ENCODE measurements at places on chromosomes 13 and 19.

- DNase-seq = no peak
Measured at GRCh38 chr19:42468273-42468796, 25.6 kb upstream of the CXCL17 start.

- DNase-seq = no peak
Measured at GRCh38 chr19:29001597-29002245, 211.2 kb downstream of the UQCRFS1 start.

GRCh38 chr19:3319643-3320353 lies 46.6 kb upstream of the NFIC start:
- peak; percentile 46 for DNase-seq

- DNase-seq = peak; percentile 100
Measured at GRCh38 chr19:48738557-48739403, 1.6 kb downstream of the RASIP1 start.

DNA sequence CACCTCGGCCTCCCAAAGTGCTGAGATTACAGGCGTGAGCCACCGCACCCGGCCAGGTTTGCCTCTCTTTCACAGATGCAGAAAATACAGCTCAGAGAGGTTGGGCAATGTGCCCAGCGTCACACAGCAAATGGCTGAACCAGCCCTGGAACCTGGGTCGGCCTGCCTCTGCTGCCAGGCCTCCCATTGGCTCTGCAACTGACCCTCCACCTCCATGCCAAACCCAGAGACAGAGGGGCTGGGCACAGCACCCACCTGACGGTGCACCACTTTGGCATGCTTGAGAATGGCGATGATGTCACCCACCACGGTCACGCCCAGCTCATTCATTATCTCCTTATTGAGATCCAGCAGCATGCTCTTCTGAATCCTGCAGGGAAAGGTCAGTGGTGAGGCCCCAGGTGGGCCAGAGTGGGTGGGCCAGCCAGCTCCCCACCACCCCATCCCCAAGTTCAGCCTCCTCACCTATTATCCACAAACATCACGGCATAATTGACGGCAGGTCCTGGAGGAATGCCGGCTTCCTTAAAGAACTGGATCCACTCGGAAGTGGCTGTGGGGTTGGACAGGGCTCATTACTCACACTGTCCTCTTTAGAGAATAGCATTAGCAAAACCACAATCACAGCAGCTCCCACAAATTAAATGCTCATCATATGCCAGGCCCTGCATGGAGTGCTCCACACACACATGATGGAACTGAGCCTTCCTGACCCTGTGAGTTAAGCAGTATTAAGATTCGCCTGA lies 12.2 kb downstream of the C19orf47 start:
- DNase-seq = no peak

GRCh38 chr13:102651892-102652291 lies 43.0 kb downstream of the METTL21C start:
- DNase-seq = no peak

DNA sequence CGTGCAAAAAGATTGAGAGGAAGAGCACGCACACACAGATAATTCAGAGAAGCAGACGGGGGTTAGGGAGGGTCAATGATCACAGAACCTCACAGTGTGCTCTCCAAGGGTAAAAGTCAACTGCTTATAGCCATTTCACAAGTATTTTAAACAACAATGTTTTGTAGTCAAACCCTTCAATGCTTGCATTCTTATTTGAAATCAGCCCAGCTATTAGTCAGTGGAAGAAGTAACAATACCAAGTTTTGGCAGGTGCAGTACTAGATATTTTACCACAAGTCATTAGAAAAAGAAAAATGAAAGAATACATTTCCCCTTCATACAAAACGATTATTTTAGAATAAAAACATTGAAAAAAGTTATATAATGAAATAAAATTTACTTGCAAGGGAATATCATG lies 2.6 kb downstream of the CSNK1A1L start:
- no peak for DNase-seq

- DNase-seq = no peak
Measured at GRCh38 chr13:107233541-107233940, 665.6 kb upstream of the ARGLU1 start.

DNA sequence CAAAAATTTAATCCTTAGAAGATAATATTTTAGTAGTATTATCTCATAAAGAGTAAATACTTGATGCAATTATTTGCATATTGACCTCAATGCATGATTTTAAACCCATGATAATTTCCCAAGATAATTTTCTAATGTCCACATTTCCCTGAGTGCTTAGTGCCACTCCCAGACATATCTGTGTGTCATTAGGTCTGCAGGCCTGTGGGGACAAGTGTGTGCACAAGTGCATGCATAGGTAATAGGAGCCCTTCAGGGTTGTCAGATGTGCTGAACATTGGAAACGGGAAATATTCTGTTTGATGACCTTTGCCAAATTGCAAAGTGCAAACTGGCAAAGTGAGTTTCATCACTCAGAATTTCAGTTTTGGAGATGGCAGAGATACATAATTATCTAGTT lies 369.9 kb downstream of the KLF5 start:
- DNase-seq = no peak

DNA sequence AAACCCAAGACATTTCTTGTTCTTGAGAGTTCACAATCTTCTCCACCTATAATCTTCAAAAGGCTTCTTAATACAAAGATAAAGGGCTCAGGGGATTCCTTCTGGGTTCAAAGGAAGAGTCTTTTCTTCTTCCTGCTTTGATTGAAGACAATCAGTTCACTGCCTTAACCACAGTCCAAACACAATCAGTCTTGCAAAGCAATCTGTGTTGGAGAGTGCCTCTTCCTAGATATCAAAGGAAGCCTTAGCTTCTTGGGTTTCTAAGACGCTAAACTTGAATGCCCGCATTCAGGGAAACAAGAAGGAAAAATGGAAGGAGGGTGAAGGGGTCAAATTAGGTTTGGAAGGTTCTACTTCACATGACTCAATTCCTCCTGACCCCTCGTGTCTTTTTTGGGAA lies 27.2 kb downstream of the RANBP3 start:
- no peak for DNase-seq

DNA sequence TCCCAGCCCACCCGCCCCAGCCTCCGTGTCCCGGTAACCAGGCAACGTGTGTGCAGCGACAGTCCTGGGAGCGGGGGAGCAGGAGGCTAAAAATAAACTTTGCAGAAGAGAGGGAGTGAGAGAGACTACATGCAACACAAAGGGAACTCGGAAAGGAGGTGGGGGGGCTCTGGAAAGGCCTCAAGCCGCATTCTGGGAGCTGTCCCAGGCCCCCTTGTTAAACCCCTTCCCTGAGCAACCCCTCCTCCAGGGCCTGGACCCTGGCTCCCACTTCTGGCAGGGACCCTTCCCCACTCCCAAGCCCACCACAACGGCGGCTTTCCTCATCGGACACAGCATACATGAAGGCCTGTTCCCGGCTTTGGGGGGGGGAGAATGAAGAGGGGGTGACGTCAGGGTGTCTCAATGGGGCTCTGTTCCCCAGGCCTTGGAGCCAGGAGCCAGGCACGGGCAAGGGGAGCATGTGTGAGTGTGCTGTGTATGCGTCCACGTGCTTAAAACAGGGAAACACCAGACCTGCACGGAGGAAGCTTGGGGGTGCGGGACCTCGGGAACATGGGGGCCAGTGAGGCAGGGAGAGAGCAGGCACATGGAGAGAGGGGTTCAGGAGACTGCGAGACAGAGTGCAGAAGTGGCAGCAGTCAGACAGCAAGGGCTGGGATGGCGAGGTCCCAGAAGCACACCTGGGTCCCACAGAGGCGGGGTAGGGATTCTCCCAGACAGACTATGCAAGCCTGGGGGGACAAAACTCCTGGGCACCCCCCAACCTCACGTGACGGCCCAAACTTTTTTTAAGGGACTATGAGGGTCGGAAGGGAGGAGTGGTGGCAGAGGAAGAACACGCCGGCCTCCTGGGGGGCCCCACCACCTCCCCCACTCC lies 2.3 kb downstream of the ERF start:
- DNase-seq = peak; percentile 53

- peak; percentile 83 for DNase-seq
Measured at GRCh38 chr19:6736169-6736916, 1.0 kb downstream of the GPR108 start.

GRCh38 chr13:96684469-96684868 lies 309.8 kb downstream of the OXGR1 start:
- DNase-seq = no peak

DNA sequence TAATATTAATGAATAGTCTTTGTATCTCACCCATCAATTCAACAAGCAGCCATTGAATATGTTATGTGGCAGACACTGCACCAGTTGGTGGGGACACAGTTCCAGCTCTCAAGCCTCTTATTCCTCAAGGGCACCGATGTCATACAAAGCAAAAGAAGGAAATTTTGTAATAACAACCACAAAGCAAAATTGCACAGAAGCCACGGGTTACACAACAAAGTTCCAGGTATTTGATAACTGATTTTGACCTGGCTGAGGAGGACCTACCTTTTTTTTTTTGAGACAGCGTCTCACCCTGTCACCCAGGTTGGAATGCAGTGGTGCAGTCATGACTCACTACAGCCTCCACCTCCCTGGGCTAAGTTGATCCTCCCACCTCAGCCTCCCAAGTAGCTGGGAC lies 266.7 kb downstream of the FOXO1 start:
- no peak for DNase-seq

DNA sequence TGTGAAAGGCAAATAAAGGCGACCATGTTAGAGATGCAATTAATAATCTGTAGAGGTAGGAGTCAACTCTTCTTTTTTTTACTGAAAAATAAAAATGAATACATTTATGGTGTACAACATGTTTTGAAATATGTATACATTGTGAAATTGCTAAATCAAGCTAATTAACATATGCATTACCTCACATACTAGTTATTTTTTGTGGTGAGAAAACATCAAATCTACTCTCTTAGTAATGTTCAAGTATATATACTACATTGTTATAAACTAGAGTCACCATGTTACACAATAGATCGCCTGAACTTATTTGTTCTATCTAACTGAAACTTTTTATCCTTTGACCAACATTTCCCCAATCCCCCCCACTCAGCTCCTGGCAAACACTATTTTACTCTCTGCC lies 143.2 kb downstream of the POU4F1 start:
- DNase-seq = no peak

DNA sequence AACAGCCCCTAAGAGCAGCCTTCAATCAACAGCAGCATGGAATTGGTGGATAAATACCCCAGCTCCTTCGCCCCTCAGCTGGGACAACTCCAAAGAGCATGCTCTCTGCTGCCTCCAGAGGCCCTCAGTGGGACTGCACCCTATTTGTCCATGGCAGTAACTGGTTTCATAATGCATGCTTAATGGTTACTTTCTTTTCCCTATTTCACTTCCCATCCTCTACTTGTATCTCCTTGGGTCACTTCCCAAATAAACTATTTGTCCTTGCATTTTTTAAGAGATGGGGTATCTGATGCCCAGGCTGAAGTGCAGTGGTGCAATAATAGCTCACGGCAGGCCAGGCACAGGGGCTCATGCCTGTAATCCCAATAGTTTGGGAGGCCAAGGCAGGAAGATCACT lies 13.5 kb upstream of the TPM4 start:
- DNase-seq = peak; percentile 73

- peak; percentile 84 for DNase-seq
Measured at GRCh38 chr19:30450100-30450499, 77.9 kb downstream of the ZNF536 start.

DNA sequence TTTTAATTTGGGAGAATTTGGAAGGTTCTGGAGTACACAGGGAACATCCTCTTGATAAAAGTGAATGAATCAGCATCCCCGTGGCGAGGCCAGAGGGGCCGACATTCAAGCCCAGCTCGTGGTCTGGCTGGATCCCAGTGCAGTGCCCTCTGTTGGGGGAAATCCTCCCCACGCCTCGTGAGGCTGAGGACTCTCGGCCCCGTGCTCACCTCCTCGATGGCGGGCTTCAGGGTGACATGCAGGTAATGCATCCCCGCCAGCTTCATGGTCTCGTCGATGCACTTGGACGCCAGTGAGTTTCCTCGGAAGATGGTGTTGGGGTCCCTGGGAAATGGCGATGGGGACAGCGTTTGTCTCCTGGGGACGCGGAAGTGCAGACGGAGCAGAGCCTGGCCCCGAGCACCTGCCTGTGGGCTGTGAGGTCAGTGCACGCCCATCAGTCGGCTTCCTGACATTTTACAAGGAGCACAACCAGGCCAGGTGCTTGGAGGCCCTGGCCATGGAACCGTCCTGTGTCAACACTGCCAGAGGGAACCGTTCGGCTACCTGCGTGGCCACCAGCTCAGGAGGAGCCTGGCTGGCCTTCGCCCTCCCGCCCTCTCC lies 43.3 kb upstream of the C13orf46 start:
- DNase-seq = peak; percentile 59

GRCh38 chr13:43251961-43252360 lies 228.6 kb downstream of the DNAJC15 start:
- DNase-seq = no peak

GRCh38 chr19:33699754-33700407 lies 78.1 kb downstream of the CHST8 start:
- DNase-seq = no peak

- DNase-seq = no peak
Measured at GRCh38 chr13:19910336-19911072, 47.1 kb upstream of the ZMYM5 start.

GRCh38 chr13:44333950-44334655 lies 39.5 kb upstream of the SERP2 start:
- DNase-seq = no peak

GRCh38 chr19:55902080-55902751 lies 29.9 kb downstream of the NLRP13 start:
- DNase-seq = no peak

- DNase-seq = no peak
Measured at GRCh38 chr13:46662690-46663089, 109.7 kb downstream of the LRCH1 start.

DNA sequence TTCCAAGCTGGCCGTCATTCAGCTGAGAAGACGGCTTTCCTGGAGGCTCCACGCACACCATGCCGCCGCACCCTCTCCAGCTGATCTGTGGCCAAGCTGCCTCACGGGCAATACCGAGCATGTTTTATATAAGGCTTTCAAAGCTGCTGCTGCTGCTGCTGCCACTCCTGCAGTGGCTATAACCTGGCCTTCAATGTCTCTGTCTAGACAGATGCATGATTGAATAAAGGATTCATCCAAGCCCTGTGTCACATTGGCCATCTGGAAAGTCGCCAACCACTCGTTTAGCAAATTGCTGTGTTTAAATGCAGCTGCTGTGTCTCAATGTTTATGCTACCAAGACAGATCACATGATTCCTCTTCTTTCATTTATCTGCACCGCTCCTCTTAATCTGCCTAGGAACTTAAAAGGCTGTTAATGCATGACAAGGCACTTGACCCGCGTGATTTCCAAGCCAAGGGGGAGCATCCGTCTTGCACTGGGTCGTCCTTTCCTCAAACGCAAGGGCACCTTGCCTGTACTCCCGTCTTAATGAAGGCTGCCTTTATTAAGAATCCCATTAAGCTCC lies 114.3 kb downstream of the TEX26 start:
- DNase-seq = peak; percentile 72

GRCh38 chr13:72164811-72165210 lies 297.8 kb upstream of the DACH1 start:
- no peak for DNase-seq

DNA sequence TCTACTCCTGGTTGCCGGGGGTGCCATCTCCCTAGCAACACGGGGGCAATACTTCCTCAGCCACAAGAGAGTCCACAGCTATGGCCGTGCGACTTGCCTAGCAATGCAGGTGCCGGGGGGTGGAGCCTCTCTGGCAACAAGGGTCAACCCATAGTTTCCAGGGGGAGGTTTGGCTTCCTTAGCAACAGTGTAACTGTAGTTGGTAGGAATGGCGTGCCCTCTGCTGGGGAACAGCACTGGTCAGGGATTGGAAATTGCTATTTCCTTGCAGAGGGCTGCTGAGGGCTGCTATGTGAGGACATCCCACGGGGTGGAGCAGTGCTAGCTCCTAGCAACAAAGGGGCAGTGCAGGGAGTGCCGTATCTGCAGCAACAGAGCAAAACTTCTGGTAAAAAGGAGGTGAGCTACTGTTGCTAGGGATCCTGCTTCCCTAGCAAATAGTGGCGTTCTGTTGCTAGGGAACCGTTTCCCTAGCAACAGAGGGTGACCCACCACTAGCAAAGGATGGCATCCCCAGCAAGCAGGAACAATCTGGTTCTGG lies 7.0 kb upstream of the TMC4 start:
- peak; percentile 66 for DNase-seq

All from SK-N-SH (cell line).